Fibroblast of lung (primary cell): ENCODE measurements at places on chromosomes 5 and 9. TPM values are rescaled to one million over a fixed set of nuclear protein-coding genes. Genes with fewer than 3 reads are reported as not detected.

Gene GNG10
- 54.4 and 64.1 TPM in 2 replicates for total RNA-seq

Gene CCNB1
- 8.2 and 74.3 TPM in 2 replicates for total RNA-seq

Gene MYMK
- not detected in 2 replicates for total RNA-seq

Gene ZNG1C
- total RNA-seq, result 9.2 and 15.9 TPM in 2 replicates

Gene MEGF9
- total RNA-seq, result 15.9 and 24.9 TPM in 2 replicates

Gene LCN1
- not detected in 2 replicates for total RNA-seq

Gene PHF24
- under 0.01 and 0.17 TPM in 2 replicates for total RNA-seq

Gene ELOVL7
- total RNA-seq, result under 0.01 and 0.26 TPM in 2 replicates

Gene SEMA6A
- 0.17 and 0.26 TPM in 2 replicates for total RNA-seq

- no peaks in the 10 kb centered on the region for H3K27me3 ChIP-seq
- DNase-seq, result no peak
- no peak overlapping the region for H3K4me3 ChIP-seq
These were observed 34.7 kb upstream of the IDNK start for GRCh38 chr9:83588256-83588655.

DNA sequence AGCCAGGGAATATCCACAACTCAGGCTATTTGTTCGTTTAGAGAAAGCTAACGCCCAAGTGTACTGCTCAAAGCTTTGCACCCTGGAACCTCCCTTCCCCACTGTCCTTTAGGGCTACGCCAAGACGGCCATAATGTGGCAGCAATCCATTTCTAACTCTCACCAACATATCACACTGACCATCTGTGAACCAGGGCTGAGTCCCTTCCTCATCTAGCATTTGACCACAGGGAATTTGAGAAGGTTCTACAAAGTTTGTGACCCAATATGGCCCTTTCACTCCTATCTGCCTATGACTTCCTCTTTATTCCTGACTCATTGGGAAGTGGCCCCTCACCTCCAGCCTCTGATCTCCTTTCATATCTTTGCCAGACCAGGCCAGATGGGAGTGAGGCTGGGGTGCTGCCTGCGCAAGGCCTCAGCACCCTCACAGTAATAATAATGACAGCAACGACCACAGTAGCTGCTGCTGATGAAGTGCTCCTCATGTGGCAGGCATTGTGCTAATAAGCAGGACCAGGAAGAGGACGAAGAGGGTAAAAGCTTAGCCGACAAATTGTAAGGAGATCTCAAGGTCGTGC, 9.3 kb upstream of the ARAP3 start:
- no peaks in the 10 kb centered on the region for H3K4me1 ChIP-seq
- no peak overlapping the region for H3K4me3 ChIP-seq
- H3K36me3 ChIP-seq, result no peaks in the 10 kb centered on the region
- no peak for DNase-seq
- H3K27me3 ChIP-seq, result peaks cover 29% of the 10 kb centered on the region

GRCh38 chr5:125343015-125343414, 596.6 kb upstream of the ZNF608 start:
- no peaks in the 10 kb centered on the region for H3K36me3 ChIP-seq
- H3K4me1 ChIP-seq, result peaks cover 2% of the 10 kb centered on the region
- DNase-seq, result peak; percentile 93
- no peaks in the 10 kb centered on the region for H3K27me3 ChIP-seq
- H3K4me3 ChIP-seq, result no peak overlapping the region
- no peak overlapping the region for H3K27ac ChIP-seq

GRCh38 chr9:96661711-96662110, 6.6 kb upstream of the PRXL2C start:
- no peak overlapping the region for H3K27ac ChIP-seq
- no peaks in the 10 kb centered on the region for H3K36me3 ChIP-seq
- H3K4me3 ChIP-seq, result no peak overlapping the region
- DNase-seq, result peak; percentile 7

DNA sequence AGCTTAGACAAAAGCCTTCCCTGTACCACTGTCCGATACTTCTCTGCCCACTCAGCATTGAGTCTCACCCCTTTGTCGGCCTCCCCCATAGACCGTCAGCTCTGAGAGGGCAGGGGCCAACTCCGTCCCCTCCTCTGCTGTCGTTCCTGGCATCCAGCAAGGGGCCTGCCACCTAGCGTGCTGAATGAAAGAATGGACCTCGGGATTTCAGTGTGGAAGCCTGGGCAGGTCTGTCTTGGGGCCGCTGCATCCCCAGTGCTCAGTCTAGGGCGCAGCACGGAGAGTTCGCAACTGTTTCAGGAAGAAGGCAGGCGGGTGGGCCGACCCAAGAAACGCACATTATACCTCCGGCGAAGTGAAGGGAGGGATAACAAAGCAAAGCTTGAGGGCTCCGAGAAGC, 1.5 kb upstream of the TOR1B start:
- no peaks in the 10 kb centered on the region for H3K27me3 ChIP-seq
- DNase-seq, result no peak
- no peak overlapping the region for H3K4me3 ChIP-seq
- no peak overlapping the region for H3K27ac ChIP-seq
- peaks cover 7% of the 10 kb centered on the region for H3K4me1 ChIP-seq
- no peaks in the 10 kb centered on the region for H3K36me3 ChIP-seq

GRCh38 chr5:117486879-117487391, 912.3 kb upstream of the SEMA6A start:
- no peaks in the 10 kb centered on the region for H3K4me1 ChIP-seq
- no peak overlapping the region for H3K4me3 ChIP-seq
- no peaks in the 10 kb centered on the region for H3K27me3 ChIP-seq
- no peak overlapping the region for H3K27ac ChIP-seq
- no peaks in the 10 kb centered on the region for H3K36me3 ChIP-seq

DNA sequence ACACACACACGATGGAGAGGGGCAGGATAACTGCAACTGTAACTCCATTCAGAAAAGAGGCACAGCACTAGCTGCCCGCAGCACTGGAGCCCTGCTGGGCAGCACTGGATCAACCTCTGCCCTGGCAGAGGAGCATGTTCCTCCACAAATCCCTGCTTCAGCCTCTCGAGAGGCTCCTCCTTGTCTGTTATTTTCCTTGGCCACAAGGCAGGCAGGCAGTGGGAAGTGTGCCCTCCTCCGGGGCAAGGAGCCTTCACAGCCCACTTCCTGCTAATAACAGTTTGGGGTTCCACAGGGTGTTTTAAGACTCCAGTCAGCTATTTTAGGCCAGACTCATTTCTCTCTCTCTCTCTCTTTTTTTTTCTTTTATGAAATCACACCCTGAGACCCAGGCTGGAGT, 11.8 kb downstream of the FXN start:
- H3K36me3 ChIP-seq, result peaks cover 2% of the 10 kb centered on the region
- H3K4me1 ChIP-seq, result peaks cover 3% of the 10 kb centered on the region
- no peak overlapping the region for H3K4me3 ChIP-seq
- no peak overlapping the region for H3K27ac ChIP-seq
- H3K27me3 ChIP-seq, result no peaks in the 10 kb centered on the region

- H3K36me3 ChIP-seq, result no peaks in the 10 kb centered on the region
- H3K4me1 ChIP-seq, result peaks cover 19% of the 10 kb centered on the region
- no peak overlapping the region for H3K4me3 ChIP-seq
- H3K27ac ChIP-seq, result peak overlapping the region; percentile 75
These were observed 354.4 kb downstream of the ADAMTS6 start for GRCh38 chr5:65127161-65127901.

DNA sequence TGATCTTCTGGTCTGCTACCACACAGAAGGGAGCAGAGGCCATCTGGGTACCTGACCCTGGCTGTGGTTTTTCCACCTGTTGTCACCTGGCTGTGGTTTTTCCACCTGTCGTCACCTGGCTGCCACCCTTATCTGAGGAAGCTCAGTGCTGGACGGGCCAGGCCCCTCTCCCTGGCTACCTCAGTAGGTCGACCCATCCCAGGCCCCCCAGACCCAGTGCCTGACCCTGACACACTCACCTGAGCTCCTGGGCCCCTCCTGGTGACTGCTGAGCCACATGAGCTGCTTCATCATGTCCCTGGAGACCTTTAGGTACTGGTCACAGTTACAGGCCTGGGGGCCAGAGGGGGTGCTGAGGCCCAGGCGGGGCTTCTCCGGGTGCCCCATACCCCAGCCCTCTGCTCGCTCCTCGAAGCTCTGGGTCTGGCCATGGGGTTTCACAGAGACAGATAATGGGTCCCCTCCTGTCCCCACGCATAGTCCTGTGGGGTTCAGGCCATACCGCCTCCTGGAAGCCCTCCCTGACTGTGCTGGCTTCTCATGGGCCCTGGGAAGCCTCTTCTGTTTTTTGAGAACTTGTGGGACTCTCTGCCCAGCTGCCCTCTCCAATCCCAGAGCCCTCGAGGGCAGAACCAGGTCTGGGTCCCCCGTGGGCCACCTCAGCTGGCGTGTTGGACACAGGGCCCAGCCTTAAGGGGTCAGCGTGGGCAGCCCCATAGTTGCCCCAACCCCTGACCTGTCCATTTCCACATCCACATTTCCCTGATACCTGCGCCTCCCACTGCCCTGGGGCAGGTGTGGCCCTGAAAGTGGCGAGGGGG, 7.5 kb upstream of the NRARP start:
- no peak for DNase-seq
- no peak overlapping the region for H3K27ac ChIP-seq
- peaks cover 4% of the 10 kb centered on the region for H3K4me1 ChIP-seq

DNA sequence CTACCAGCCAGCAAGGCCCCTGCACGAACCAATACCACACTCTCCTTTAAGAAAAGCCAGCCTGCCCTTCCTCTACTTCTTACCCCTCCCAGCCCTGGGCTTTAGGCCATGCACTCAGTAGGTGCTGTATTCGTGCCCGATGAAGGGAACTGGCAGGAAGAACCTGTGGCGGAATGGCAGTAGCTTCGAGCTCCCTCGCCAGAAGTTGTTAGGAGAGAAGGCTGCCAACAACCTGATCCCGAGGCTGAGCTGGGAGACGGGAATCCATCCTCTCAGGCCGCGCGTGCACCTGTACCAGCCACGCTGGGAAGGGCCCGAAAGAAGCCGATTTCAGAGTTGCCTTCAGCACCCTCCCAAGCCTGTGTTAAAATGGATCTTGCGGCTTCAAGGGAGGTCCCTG, 45.3 kb upstream of the AKNA start:
- no peak overlapping the region for H3K27ac ChIP-seq
- no peaks in the 10 kb centered on the region for H3K4me1 ChIP-seq
- no peak for DNase-seq

DNA sequence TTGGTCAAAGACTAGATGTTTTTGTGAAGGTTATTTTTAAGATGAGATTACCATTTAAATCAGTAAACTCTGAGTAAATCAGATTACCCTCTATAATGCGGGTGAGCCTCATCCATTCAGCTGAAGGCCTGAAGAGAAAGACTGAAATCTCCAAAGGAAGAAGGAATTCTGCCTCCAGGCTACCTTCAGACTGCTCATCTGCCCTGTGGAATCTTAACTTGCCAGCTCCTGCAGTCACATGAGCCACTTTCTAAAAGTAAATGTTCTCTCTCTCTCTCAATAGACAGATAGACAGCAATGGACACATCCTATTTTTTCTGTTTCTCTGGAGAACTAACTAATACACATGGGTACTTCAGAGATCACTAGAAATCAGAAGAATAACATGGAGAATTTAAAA, 182.8 kb downstream of the CFAP90 start:
- no peak overlapping the region for H3K27ac ChIP-seq
- H3K4me3 ChIP-seq, result no peak overlapping the region
- DNase-seq, result no peak
- H3K4me1 ChIP-seq, result no peaks in the 10 kb centered on the region
- no peaks in the 10 kb centered on the region for H3K36me3 ChIP-seq
- no peaks in the 10 kb centered on the region for H3K27me3 ChIP-seq

DNA sequence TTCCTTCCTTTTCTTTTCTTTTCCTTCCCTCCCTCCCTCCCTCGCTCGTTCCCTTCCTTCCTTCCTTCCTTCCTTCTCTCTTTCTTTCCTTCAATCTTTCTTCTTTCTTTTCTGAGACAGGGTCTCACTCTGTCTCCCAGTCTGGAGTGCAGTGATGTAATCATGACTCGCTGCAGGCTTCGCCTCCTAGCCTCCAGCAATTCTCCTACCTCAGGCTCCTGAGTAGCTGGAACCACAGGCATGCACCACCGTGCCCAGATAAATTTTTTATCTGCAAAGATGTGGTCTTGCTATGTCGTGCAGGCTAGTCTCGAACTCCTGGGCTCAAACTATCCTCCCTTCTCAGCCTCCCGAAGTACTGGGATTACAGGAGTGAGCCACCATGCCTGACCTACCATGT, 81.4 kb downstream of the SPATA31C2 start:
- H3K27ac ChIP-seq, result no peak overlapping the region
- H3K4me3 ChIP-seq, result no peak overlapping the region
- H3K36me3 ChIP-seq, result no peaks in the 10 kb centered on the region

GRCh38 chr5:151935135-151935695, 10.6 kb upstream of the GLRA1 start:
- H3K4me3 ChIP-seq, result no peak overlapping the region
- H3K27ac ChIP-seq, result no peak overlapping the region
- no peaks in the 10 kb centered on the region for H3K27me3 ChIP-seq
- DNase-seq, result no peak
- no peaks in the 10 kb centered on the region for H3K36me3 ChIP-seq

DNA sequence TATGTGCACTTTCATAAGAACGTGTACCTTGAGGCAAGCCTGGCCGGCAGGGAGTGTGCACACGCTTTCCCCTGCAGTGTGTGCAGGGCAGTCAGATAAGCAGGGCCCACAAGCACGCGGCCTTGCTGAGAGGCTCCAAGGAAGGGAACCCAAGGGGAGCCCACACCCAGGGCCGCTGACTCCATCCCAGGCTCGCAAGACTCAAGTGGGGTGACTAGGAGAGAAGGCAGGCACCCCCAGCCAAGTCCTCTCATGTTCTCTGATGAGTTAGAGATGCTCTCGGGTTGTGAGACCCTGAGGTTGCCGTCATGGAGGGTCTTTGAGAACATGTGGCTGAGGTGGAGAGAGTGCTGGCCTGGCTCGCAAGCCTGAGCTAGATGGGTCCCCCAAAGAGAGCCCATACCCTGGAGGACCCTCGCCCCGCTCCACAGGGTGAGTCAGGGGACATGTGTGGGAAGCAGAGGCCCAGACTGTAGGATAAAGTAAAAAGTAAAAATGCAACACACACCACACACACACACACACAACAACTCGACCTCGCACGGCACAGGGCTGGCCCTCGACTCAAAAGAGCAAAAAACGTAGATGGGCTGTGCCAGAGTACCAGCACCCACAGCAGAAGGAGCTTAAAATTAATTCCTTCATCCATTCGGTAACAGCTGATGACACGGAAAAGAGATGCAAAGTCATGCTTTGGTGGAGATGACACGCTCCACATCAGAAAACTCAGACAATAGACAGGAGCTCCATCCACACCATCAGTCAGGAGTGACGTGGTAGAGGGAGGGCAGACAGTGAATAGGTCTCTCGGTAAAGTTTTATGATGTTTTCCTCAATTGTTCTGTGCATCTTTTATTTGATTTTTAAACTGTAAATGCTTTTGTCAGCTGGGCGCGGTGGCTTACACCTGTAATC, 54.8 kb upstream of the NKD2 start:
- no peak for DNase-seq
- no peak overlapping the region for H3K27ac ChIP-seq
- H3K4me3 ChIP-seq, result no peak overlapping the region
- H3K27me3 ChIP-seq, result peaks cover 23% of the 10 kb centered on the region
- no peaks in the 10 kb centered on the region for H3K36me3 ChIP-seq
- peaks cover 29% of the 10 kb centered on the region for H3K4me1 ChIP-seq

DNA sequence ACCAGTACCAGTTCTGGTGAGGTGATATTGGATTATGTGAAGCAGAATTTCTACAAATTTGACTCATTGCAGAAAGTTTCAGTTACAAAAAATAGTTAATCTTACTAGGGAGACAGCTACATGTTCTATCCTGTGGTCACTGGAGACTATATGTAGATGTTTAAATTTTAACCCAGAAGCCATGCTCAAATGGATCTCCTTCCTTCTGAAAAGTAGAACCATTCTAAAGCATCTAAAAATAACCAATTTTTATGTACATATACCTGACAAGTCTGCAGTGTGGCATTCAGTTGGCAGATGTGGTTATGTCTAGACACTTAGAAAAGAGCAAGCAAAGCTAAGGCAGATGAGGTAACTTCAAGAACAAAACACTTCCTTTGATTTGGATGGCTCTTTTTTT, 65.5 kb upstream of the POU4F3 start:
- H3K27me3 ChIP-seq, result no peaks in the 10 kb centered on the region
- no peaks in the 10 kb centered on the region for H3K4me1 ChIP-seq
- DNase-seq, result no peak
- no peak overlapping the region for H3K4me3 ChIP-seq
